ENCODE measurements at places on chromosomes 4 and X.

GRCh38 chr4:139988863-139989765 lies 164.9 kb downstream of the MAML3 start:
- no peak for DNase-seq

- no peak for DNase-seq
Measured at GRCh38 chrX:148647651-148648050, 147.2 kb downstream of the AFF2 start.

- no peak for DNase-seq
Measured at GRCh38 chrX:153386097-153386496, 15.1 kb downstream of the PNMA6E start.

DNA sequence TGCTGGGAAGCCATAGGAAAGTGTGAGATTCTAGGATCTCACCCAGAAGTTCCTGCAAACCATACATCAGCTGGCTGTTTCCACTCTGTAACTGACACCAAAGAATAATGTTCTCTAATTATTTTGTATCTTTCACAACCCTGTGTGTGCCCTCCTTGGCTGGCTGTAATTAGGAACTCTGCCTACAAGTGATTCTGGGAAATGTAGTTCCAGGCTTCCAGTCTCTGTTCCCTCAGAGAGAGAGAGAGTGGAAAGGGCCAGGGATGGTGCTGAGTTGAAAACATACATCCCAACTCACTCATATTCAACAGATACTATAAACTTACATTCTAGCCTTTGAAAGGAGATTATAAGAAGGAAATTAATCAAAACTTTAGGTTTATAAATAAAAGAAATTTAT lies 57.5 kb upstream of the C1QTNF7 start:
- DNase-seq = no peak

DNA sequence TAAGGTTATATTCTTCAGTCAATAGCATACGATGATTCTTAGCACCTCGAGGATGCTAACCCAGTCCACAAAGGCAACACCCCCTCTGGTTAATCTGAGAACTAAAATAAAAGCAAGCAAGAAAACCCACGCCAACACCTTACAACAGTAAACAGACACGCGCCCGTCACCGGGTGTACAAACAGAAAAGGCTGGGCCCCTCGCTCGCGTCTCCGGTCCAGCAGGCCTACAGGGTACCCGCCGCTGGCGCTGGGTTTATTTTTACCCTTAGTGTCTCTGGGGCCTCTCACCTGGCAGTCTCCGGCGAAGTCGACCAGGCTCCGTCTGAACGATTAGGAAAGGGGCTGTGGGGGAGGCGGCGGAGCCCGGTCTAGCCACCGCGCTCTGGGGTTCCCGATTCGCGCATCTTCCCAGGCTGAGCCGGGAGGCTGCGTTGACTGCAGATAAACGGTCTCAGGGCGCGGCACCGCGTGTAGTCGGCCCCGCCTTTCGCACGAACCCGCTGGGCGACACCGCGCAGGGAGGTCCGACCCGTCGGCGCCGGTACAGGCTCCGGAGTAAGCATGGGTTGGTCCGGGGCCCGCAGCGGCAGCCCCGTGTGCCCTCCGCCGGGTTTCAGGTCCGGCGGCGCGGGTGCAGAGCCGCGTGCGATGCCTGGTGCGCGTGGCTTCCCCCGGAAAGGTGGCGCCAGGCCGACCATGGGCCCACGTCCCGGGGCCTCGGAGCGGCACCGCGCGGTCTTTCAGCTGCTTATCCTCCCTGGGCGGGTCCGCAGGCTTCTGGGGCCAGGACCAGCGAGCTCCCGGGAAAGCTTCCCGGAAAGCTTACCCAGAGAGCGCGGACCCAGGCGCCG lies 441 bp downstream of the SLC9B2 start:
- peak; percentile 48 for DNase-seq

- no peak for DNase-seq
Measured at GRCh38 chrX:70998411-70999027, 67.6 kb upstream of the SLC7A3 start.

GRCh38 chr4:80840396-80840795 lies 190.1 kb upstream of the BMP3 start:
- DNase-seq = no peak

GRCh38 chr4:100170986-100171385 lies 19.3 kb downstream of the DDIT4L start:
- DNase-seq = no peak

GRCh38 chr4:187826725-187827124 lies 168.8 kb upstream of the ZFP42 start:
- no peak for DNase-seq

GRCh38 chr4:102527695-102528283 lies 26.6 kb downstream of the NFKB1 start:
- no peak for DNase-seq

GRCh38 chr4:61872983-61873382 lies 672.9 kb downstream of the ADGRL3 start:
- DNase-seq = no peak

GRCh38 chrX:134362560-134363089 lies 97.3 kb upstream of the HPRT1 start:
- no peak for DNase-seq

GRCh38 chr4:123545667-123546572 lies 149.3 kb downstream of the SPRY1 start:
- DNase-seq = no peak

DNA sequence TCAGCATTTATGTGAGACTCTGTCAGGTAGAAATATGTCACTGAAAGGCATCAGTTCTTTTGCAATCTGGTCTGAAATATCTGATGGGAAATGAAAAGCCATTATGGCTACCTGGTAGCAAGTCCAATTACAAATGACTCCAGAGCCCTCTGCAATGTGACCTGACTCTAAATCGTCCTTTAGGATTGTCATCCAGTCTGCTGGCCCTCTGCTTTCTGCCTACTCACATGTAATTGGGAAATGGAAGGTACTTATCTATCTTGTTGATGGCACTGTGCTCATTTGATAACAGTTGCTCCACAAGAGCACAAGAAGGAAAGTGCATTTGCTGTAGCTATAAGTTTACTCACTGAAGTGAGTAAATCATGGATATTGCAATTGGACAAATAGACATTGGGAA lies 799.8 kb downstream of the RAPGEF2 start:
- DNase-seq = no peak

DNA sequence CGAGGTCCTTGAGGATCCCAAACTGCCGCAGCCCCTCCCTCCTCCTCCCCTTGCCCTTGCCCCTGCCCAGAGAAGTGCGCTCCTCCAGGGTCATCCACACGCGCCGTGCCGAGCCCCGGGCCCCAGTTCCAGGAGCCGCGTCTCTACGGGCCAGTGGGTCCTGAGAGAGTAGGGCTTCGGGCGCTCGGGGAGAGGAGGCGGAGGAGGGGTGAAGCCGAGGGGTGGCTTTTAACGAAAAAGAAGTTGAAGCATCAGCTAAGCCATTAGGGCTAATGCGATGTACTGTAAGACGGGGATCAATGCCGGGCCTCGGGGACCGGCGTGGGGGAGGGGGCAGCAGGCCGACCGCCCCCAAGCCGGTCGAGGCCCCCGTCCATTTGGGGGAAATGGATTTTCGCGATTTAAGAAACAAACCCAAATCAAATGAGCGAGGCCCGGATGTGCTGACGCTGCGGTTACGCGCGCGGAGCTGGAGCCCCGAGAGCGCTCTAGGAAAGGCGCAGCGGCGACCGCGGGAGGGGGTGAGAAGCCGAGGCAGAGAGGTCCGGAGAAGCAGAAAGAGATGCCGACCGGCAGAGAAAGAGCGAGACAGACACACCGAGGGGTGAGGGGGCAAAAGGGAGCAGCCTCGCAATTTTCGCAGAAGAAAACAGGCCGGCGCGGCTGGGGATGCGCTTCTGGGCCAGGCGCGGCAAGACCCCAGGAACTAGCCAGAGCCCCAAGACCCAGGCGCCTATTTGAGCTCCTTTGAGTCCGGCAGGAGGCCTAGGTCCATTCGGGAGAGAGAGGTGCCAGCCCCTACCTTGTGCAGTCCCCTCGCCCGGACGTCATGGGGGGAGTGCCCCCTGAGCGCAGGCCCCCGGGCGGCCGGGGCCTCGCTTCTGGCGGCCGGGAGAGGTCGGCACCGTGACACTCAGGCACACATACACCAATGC lies 13.6 kb downstream of the HMX1 start:
- DNase-seq = no peak

DNA sequence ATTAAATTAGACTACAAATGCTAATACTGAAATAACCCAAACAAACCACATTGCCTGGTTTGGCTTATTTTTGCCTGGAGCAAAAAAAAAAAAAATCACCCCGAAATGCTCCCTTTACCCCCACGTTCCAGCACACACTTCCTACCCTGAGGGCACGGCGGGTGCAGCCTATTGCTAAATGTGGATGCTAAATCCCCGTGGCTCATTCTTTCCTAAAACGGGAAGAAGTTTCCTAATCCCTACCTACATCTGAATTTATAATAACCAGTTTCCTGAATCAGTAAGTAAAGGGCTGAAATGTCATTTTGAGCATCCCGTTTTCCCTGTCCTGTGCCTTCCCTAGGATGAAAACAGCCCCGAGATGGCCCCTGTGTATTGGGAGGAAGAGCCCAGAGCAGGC lies 97.0 kb downstream of the ABLIM2 start:
- no peak for DNase-seq

GRCh38 chr4:24226667-24227066 lies 336.8 kb upstream of the PPARGC1A start:
- no peak for DNase-seq

GRCh38 chr4:121599049-121599448 lies 97.7 kb downstream of the ANXA5 start:
- DNase-seq = no peak

DNA sequence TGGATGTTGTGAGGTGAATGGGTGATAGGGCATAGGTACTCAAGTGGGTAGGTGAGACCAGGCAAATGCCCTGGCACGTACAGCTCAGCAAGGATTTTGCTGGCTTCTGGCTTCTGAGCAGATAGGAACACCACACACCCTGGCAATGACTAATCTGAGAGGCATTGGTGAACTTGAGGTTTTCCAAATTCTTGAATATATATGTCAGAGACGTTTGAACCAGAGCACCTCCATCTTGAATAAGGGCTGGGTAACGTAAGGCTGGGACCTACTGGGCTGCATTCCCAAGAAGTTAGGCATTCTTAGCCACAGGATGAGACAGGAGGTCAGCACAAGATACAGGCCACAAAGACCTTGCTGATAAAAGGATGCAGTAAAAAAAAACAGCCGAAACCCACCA lies 204.5 kb downstream of the NLGN4X start:
- DNase-seq = no peak

DNA sequence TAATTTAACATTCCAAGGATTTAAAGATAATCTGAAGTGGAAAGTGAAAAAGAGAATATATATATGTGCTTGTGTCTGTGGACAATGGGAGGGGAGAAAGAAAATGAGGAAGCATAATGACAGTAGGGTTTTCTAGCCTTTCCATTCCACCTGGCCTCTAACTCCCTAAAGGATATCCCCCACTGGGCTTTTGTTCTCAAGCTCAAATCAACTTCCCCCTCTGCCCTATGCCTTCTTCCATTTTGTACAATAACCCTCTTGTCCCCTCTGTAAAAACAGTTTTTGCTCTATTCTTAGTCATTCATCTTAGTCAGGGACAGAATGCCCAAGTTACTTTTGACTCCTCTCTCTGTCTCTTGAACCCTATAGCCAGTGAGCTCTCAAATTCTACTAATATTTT lies 23.6 kb downstream of the ANTXR2 start:
- no peak for DNase-seq

GRCh38 chr4:37452952-37453280 lies 208.4 kb downstream of the NWD2 start:
- DNase-seq = no peak

DNA sequence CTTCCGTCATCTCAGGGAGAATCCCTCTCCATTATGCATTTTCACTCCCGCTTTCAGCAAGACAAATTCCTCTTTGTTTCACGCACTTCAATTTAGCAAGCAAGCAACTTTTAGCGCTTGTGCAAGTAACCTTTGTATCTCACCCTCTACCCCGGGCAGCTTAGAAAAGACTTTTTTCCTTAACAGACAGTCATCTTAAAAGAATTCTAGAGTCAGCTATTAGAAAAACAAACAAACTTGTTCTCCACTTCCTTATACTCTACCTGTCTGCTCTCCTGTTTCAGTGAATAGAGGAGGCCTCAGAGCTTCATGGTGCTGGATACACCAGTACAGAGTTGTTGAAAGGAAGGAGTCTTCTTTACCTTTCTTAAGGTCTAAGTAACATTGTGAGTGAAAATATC lies 12.1 kb downstream of the TIGD2 start:
- no peak for DNase-seq

GRCh38 chr4:122548886-122549630 lies 71.8 kb downstream of the IL21 start:
- no peak for DNase-seq

- DNase-seq = no peak
Measured at GRCh38 chrX:68694435-68695205, 47.2 kb downstream of the STARD8 start.

DNA sequence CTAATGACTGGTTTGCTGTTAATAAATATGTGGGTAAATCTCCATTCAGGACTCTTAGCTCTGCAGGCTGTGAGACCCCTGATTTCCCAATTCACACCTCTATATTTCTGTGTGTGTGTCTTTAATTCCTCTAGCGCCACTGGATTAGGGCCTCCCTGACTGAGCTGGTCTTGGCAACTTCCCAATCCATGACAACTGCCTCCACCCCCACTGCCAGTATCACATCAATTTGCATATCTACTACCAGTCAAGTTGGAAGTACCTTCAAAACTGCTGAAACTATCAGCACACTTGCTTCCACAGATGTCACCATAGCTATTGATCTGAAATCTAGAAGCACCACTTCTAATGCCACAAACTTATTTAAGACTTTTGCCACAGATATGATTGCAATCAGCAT lies 27.6 kb downstream of the OPRPN start:
- no peak for DNase-seq

DNA sequence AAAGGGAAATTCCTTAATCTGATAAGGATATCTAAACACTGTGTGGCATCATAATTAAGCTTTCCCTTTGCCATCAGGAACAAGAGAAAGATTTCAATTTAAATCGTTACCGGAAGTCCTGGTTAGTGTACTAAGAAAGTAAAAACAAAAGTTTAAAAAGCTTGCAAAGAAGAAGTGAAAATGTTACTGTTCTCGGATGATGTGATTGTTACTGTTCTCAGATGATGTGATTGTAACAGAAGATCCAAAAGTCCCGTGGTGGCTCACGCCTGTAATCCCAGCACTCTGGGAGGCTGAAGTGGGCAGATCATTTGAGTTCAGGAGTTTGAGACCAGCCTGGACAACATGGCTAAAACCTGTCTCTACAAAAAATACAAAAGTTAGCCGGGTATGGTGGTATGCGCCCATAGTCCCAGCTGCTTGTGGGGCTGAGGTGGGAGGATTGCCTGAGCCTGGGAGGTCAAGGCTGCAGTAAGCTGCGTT lies 62.5 kb downstream of the RGS12 start:
- DNase-seq = no peak

DNA sequence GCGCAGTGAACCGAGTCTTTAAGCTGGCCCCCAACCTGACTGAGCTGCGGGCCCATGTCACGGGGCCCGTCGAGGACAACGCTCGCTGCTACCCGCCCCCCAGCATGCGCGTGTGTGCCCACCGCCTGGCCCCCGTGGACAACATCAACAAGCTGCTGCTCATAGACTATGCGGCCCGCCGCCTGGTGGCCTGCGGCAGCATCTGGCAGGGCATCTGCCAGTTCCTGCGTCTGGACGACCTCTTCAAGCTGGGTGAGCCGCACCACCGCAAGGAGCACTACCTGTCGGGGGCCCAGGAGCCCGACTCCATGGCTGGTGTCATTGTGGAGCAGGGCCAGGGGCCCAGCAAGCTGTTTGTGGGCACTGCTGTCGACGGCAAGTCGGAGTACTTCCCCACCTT lies 2.2 kb downstream of the PLXNA3 start:
- DNase-seq = no peak

- no peak for DNase-seq
Measured at GRCh38 chr4:151432654-151433053, 23.7 kb downstream of the FHIP1A start.

- no peak for DNase-seq
Measured at GRCh38 chr4:20816287-20816686, 116.0 kb downstream of the PACRGL start.
